ENCODE measurements at places on chromosomes 6 and 20. TPM values are rescaled to one million over a fixed set of nuclear protein-coding genes. Genes with fewer than 3 reads are reported as not detected.

DNA sequence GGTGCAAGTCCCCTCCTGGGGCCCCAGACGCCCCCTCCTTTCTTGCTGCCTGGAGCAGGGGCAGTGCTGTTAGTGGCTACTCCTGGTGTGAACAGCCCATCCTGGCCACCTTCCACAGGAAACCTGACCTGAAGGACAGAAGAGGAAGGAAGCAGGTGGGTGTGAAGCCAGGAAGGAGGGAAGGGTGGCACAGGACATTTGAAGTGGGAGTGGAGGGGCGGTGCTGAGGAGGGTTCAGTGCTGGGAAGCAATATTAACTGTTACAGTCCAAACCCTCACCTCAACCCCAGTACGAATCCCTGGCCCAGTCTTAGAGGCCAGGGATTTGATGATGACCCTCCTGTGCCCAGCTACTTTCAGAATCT is 766 bp downstream of the PRICKLE4 start:
- DNase-seq: no peak

The GNMT gene
- polyA plus RNA-seq: 0.64 TPM

DNA sequence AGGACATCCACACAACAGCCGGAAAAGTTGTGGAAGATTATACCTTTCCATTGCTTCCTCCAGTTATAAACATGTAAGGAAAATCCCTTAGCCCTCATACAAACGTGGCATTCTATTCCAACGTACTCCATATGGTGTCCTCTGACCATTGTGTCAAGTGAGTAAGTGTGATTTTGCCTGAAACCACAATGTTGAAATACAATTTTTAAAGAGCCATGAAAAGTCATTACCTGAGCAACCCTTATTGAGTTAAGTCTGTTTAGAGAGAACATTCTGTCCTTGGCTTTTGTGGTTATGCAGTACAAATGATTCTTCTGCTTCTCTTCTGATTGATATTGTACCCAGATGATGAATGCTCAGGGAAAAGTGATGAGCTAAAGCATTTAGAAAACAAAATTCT is 530.1 kb downstream of the HAO1 start:
- no peak for DNase-seq

The SAMHD1 gene
- 26.7 TPM for polyA plus RNA-seq

DNA sequence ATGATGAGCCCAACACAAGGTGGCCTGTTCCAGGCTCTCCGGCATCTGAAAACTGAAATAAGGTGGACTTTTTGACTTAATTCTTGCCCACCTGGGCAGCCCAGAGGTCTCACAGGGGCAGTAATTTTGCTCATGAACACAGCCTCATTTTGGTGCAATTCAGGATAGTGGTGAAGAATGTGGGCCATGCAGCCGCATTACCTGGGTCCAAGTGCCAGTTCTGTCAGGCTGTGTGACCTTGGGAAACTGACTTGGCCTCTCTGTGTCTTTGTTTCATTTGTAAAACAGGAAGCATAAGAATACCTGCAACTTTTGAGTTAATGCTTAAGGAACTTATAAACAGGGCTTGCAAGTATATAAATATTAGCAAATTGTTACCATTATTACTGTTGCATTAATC is 5.6 kb downstream of the PREX1 start:
- DNase-seq: no peak

GRCh38 chr6:106113256-106113959 is 27.3 kb downstream of the PRDM1 start:
- DNase-seq: no peak
